ENCODE measurements at places on chromosomes 6 and 20.
A peak's percentile ranks its signal among the peaks of the same experiment; 100 is the strongest.

GRCh38 chr20:43789593-43789992, 62.8 kb upstream of the GTSF1L start:
- DNase-seq, result no peak

GRCh38 chr20:49248301-49248700, 29.1 kb downstream of the DDX27 start:
- DNase-seq, result no peak

DNA sequence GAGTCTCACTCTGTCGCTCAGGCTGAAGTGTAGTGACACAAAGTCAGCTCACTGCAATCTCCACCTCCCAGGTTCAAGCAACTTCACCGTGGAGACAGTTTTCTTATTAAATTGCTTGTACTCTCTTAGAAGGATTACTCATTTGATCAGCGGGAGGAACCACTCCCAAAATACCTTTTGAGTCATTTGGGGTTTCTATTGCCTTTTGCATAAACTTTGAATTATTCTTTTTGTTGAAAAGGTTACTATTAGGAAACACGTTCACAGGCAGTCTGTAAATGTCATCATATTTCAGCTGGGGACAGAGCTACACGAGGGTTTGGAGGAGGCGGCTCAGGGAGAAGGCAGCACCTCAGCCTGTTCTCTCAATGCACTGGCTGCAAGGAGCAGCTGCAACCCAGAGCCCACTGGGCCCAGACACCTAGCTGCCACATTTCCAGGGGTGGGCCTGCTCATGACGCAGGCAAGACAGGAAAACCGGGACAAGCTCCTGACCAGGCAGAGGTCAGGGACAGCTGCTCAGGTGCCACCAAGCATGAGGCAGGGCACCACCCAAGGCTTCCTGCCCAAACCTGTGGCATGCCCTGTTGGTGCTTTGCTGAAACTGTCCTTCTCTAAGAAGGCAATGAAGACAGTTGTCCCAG, 205.9 kb downstream of the BMP7 start:
- DNase-seq, result no peak

DNA sequence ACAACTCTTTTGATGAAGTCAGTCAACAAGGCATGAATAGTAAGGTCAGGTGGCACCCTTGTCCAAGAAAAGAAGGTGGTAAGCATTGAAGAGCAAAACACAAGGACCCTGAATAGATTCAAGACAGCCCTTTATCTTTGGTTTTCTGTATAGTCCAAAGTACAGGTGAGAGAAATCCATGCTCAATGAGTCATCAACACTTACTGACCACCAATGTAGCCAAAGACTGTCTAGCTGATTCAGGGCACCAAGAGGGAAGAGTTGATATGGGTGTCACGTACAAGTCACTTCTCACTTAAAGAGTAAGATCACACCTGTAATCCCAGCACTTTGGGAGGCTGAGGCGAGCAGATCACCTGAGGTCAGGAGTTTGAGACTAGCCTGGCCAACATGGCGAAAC, 528.3 kb downstream of the CD83 start:
- DNase-seq, result no peak

DNA sequence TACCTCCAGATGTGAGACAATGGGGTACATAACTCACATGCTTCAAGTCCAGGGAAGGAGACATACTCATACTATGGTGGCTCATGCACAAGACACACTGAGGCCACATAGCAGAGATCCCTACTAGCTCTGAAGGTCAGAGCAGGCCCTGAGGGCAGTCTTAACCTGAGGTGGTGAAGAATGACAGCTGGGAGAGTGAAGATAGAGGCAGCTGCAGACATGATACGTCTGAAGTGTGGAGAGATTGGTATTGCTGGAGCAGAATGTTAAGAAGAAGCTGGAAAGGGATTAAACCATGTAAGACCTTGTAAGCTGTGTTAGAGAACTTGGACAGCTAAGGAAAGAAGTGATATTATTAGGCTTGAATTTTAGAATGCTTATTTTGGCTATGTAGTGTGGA, 32.9 kb downstream of the PGM3 start:
- no peak for DNase-seq

DNA sequence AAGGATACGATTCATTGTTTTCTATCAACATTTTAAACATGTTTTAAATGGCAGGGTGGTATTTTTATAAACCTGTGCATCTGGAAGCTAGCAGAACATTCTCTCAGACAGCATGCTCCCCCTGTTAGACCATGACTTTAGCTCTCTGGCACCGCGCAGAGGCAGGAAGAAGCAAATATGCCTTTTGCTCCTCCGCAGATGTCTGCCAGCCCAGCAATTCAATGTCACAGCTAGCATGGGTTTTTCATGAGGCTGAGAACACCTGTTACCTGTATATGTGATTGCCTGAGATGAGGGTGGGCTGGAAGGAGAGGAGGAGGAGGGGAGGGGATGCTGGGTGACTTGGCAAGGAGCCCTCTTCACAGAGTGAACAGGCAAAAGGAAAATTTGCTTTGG, 6.7 kb downstream of the MTCH1 start:
- peak; percentile 86 for DNase-seq
